ENCODE measurements at places on chromosomes 3 and 15.

- no peak for DNase-seq
Measured at GRCh38 chr3:57746156-57747010, 9.7 kb upstream of the SLMAP start.

GRCh38 chr3:97350971-97351370 is 413.6 kb upstream of the ARL6 start:
- DNase-seq = no peak

- DNase-seq = no peak
Measured at GRCh38 chr3:141332416-141332815, 35.9 kb upstream of the ZBTB38 start.

DNA sequence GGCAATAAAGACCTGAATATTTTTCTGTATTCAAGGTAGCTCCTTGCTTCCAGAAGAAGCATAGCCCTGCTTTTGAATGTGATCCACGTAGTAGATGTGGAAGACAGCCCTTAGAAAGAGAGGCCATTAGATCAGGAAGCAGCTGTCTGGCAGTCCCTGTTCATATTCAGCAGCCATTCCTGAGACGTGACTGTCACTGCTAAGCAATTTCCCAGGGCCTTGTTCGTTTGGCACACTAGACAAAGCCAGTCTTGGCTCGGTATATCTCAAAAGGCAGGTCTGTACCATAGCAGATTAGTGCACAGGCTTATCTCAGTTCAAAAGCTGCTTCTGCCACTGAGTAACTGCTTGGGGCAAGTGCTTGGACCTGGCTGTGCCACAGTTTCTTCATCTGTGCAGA is 287.8 kb upstream of the MCTP2 start:
- DNase-seq = no peak

DNA sequence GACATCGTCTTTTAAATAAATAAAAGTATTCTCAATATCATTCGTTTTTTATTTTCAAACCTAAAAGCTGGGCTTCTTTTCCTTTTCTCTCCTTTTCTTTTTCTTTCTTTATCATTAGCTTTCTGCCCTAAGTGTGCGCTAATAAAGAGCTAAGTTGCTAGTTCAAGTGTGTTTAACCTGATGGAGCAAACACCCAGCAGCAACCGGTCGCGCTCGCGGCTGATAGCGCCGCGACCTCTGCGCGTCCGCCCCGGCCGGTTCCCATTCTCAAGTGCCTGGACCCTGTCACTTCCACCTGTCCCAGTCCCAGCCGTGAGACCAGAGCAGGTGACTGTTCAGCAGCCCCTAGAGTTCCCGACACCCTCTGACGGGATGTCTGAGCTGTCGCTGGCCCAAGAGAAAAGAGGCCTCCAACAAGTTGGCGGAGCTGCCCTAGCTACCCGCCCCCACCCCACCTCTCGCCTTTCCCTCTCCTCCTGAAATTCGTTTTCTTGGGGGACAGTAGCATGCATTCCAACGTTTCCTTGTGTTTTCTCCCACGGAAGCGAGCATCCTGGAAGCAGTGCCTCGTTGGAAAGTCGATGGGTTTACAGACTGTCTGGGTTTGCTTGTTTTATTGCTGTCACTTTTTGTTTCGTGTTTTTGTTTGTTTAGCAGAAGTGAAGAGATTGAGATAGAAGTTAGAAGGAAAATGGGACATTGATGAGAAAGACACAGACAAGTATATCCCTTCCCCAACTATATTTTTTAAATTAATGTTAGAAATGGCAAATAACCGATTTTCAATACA is 3.1 kb upstream of the MECOM start:
- no peak for DNase-seq

- DNase-seq = peak; percentile 2
Measured at GRCh38 chr3:157089455-157090221, 70.3 kb downstream of the CCNL1 start.
